Progenitor cell of endocrine pancreas (in vitro differentiated cells): ENCODE measurements at places on chromosomes 12 and 14.
A peak's percentile ranks its signal among the peaks of the same experiment; 100 is the strongest.

DNA sequence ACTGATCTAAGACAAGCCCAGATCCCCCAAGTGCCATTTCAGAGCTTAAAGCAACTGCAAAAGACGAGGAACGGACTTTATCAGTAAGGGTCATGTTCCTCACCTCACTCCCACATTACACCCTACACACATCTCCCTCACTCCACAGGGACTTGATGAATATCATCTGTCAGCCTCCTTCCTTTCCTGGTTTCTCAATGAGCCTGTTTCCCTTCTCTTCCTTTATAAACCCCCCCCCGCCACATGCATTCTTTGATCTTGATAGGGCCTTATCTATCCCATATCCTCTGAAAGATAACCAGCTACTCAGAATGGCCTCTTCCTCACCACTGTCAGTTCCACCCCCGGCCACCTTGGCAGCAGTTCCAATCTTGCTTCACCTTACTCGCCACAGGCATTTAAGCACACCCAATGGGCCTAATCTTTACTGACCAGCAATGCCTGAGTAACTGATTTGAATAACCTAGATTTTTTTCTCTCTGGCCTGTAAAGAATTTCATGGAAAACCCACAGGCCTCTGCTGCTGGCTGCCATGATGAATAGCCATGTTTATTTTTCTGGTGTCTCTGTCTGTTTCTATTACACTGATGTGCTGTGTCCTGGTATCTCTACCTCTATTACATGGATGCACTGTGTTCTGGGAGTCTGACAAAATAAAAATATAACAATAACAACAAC is 138.7 kb downstream of the PHLDA1 start:
- no peak for DNase-seq

GRCh38 chr12:118981285-118982211 is at the start of gene SRRM4:
Gene SRRM4 (plus strand): TSS chr12:118981541. CDS start chr12:118981883, 342 bp downstream.
- peak; percentile 81 for DNase-seq

- no peak for DNase-seq
These were observed 23.2 kb upstream of the LYZ start for GRCh38 chr12:69324797-69325466.

- DNase-seq: no peak
These were observed 28.8 kb downstream of the DMAC2L start for GRCh38 chr14:50340963-50341362.

DNA sequence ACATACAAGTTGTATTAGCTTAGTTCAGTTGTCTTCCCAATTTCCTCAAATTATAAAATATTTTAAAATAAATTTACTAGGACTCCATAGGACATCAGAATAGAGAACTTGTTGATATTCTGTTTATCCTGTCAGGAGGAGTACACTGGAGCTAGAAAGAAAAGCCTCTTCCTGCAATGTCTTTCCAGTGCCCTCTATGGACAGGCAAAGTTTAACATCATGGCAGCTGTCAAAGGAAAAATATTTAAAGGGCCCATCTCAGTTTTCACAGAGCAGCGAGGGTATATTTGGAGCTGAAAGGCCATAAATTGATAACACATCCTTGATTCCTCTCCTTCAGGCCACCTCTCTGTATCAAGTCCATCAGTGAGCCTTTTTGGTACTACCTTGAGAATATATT is 19.0 kb downstream of the DIP2B start:
- no peak for DNase-seq

DNA sequence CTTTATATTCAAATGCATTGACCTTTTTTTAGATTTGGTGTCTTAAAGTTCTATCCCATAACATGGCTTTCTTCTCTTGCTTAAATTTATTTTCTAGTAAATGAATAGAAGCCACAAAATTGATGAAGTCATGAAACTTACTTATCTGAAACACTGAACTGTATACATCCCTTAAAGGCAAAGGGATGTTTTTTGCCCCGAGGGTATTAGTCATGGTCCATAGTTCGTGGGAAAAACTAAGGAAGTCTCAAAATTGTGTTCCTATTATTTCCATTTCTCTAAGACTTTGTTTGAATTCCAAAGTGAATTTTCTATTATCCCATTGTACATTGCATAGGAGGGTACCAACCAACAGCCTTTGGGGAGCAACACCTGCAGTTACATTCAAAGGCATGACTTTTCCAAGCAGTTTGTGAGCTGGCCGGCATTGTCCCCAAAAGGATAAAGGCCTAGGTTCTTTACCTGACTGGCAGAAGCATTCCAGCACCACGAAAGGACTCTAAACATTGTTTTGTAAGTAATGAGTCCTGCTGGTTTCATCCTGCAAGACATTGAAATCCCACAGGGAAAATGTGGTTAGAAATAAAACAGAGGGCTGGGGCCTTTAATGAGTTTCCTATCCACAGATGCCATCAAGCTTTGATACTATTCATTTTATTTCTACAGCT is 473.5 kb downstream of the PRKD1 start:
- DNase-seq: no peak

DNA sequence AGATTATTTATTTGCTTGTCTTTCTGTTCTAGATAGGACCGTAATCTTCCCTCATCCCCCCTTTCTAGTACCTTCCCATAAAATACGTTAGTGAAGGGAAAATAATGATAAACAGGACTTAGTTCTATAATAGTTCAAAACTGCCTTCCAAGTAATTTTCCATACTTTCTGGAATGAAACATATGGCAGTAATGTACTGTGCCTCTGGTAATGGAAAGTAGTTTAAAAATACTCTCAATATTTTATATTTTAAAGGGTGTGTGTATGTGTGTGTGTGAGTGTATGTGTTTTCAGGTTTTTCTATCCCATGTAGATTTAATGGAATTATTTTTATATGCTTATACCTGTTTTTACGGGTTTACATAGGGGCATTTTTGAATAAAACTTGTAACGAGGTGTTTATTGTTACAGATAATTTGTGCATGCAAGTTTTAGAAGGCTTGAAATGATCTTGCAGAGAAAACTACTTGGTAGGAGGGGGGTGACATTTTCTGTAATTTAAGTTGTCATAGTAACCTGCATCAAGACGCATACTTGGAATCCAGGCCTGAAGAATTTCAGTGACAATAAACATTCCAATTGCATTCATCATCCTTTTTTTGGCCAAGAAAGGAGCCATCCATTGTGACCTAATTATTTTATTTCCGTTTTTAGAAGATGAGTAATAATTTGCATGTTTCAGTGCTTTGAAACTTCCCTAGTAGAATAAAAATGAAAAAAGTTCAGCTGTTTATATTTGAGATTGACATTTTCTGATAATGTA is 38.9 kb downstream of the RASSF8 start:
- no peak for DNase-seq

GRCh38 chr12:19912991-19913390 is 455.3 kb upstream of the PDE3A start:
- DNase-seq: no peak

- no peak for DNase-seq
These were observed 6.7 kb downstream of the WDR20 start for GRCh38 chr14:102146423-102146822.

GRCh38 chr12:19759227-19759626 is 319.9 kb downstream of the AEBP2 start:
- DNase-seq: no peak
